ENCODE measurements at places on chromosomes 1 and 21. TPM values are rescaled to one million over a fixed set of nuclear protein-coding genes. Genes with fewer than 3 reads are reported as not detected.

LAMC2 gene
- total RNA-seq = 3.7 TPM

DNA sequence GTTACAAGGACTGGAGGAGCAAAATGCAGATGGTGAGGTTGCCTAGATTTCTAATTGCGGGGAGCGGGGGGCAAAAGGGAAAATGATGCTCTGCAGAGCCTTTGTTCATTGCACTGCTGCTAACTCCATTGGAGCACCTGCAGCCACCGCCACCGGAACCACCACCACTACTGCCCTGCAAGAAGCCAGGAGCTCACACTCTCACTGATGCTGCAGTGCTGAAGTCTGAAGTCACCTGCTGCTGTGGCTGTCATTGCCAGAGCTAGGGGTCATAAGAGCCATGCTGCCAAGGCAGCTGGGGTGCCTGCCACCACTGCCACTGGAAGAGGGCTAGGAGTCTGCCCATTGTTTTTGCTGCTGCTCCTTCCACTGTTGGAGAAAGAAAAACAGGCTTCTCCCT lies 7.3 kb upstream of the HPCAL4 start:
- DNase-seq = no peak

DNA sequence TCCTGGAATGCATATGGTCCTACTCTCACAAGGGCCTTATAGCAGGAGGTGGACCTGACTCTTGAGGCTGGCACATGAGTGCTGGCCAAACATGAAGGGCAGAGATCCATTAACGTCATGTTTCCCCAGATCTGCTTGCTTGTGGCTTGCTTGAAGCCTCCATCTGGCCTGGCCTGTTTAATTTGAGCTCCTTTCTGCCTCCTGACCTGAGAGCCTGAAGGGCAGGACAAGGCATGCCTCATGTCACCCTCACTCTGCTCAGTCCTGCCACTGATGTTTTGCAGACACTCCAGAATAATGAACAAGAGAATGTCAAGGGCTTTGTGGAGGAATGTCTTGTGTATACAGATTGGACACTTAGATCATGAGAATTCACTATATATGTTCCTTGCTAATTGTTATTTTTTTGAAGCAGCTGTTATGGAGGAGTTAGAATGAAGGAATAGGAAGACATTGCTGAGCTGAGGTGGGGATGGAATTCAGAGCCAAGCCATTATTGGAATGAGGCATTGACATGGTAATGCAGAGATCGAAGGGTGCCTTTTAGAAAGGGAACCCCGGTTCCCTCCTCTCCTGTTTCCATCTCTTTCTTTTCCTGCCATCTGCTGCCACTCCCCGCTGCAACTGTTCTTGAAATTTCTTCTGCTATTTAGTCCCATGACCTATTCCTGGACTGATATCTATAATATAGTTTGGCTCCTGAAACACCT lies 457.0 kb upstream of the PROX1 start:
- DNase-seq = no peak

OR2T33 gene
- total RNA-seq = not detected

DNA sequence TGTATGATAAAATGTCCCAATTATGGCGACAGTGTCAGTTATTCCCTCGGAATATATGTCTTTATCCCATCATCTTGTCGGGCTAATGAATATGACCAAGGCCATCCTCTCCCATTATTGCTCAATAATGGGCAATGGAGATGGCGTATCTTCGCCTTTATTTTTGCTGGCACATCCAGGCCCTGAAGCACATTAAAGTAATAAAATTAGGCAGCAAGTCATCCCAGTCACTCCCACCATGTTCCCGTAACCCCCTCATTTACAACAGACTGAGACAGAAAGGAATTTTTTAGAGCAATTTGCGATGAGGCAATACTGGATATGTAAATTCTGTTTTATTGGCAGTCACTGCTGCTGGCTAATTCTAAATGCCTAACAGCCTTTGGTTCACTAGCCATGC lies 35.3 kb downstream of the CLIC6 start:
- DNase-seq = no peak
